Common myeloid progenitor, CD34-positive (primary cell): ENCODE measurements at places on chromosomes 2 and 18.

- DNase-seq, result no peak
These were observed 22.9 kb upstream of the NCKAP5 start for GRCh38 chr2:133591164-133591563.

GRCh38 chr2:197700960-197701359, 4.2 kb upstream of the MARS2 start:
- no peak for DNase-seq

DNA sequence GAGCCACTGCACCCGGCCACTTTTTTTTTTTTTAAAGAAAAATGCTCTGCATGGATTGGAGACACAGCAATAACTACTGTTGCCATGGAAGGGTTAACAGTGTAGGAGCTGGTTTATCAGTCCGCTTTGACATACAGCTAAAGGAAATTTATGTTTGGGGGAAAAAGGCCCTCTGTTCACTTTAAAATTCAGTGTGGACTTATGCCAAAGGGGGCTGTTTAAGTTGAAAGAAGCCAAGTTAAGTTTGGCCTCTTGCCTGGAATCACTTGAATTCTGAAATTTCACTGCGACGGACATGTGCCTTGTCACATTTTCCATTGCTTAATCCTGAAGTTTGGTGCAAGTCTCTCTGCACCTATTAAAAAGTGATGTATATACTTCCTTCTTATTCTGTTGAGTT, 3.1 kb downstream of the KCNE4 start:
- DNase-seq, result no peak

- no peak for DNase-seq
These were observed 104.0 kb downstream of the HIBCH start for GRCh38 chr2:190215620-190216019.

DNA sequence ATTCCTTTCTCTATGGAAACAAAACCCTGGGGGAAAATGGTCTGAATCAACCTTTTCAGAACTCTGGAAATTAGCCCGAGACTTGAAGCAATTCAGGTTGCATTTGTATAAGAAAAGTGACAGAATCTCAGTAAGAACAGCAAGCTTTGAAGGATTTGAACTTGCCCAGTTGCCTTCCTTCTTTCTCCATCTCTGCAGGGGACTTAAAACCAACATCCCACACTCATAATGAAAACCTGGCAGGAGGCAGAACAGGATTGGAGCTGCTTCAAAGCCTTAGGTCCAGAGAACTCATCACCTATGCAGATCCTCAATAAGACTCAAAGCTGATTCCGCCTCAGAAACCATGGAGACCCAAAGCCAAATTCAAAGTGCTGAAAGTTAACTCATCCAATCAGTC, 790.5 kb upstream of the ID2 start:
- no peak for DNase-seq

- DNase-seq, result peak; percentile 9
These were observed 405.0 kb downstream of the XIRP2 start for GRCh38 chr2:167293172-167293781.

GRCh38 chr2:71876542-71877451, 270.9 kb downstream of the CYP26B1 start:
- no peak for DNase-seq

DNA sequence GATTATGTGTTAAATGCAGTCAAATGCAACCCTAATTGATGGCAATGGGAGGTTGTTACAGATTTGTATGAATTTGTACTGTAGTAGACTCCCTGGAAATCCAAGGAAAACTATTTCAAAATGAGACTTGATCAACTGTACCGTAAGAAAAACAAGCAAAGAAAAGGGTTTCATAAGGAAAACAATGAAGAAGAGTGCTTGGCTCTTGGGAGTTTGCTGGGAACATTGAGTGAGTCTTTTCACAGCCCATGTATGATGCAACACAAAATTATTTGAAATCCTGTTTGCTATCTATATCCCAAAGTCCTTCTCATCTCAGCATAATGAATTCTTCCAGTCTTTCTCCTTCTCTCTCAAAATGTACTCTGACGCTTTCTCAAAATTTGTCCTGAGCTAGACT, 67.0 kb upstream of the OSR1 start:
- DNase-seq, result no peak

- no peak for DNase-seq
These were observed 134.0 kb downstream of the GALNT14 start for GRCh38 chr2:31004257-31004656.

GRCh38 chr2:30450025-30450424, 3.0 kb downstream of the LCLAT1 start:
- no peak for DNase-seq

DNA sequence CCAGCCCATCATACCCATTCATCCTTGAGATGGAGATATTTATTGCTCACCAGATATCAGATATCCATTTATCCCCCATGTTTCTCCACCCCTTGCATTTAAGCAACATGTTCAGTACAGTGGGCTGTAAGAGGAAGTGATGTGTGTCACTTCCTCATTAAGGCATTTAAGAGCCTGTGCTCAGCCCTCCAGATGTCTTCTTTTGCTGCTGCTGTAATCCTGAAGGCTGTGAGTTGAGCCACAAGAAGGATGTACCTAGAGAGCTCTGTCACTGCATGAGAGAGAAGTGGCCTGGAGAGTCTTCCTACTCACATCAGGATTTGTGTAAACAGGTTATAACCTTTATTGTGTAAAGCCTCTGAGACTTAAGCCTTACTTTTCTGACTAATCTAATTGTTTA, 151.8 kb upstream of the UNC80 start:
- peak; percentile 65 for DNase-seq

DNA sequence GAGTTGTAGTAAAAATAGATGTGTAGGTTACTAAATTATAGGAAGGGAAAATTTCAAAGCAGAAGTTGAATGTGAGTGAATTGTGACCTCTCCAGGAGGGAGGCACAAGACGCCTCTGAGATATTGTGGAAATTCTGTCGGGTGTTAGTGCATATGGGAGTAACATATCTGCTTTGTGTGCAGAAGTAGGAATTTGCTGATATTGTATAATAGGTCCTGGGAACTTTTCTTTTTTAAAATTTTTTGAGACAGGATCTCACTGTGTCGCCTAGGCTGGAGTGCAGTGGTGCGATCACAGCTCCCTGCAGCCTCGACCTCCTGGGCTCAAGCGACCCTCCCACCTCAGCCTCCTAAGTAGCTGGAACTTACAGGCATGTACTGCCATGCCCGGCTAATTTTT, 34.7 kb downstream of the UBXN4 start:
- DNase-seq, result no peak

DNA sequence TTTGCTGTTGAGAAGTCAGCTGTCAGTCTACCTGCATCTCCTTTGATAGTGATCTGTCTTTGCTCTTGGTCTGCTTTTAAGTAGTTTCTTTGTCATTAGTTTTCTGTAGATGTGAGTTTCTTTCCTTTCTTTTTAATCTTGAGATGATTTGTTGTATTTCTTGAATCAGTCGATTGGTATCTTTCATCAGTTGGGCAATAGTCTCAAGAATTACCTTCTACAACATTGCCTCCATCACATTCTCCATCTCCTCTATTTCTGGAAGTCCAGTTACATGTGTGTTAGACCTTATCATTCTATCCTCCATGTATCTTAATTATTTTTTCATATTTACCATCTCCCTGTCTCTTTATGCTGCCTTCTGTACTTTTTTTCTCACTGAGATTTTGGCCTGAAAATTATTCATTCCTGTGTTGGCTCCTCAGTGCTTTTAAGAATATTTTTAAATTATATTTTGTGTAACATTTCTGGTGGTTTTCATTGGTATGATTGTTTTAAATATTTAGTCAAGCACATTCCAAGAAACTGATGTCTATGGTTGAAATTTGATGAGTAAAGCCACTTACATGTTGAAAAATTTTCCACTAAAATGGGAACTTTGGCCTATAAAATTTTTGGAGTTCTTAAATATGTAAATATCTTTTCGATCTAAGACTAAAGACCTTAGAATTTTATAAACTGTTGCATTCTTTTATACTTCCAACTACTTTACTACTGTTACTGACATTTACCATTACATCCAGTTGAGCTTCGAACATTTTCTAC, 239.5 kb upstream of the MGAT5 start:
- no peak for DNase-seq

DNA sequence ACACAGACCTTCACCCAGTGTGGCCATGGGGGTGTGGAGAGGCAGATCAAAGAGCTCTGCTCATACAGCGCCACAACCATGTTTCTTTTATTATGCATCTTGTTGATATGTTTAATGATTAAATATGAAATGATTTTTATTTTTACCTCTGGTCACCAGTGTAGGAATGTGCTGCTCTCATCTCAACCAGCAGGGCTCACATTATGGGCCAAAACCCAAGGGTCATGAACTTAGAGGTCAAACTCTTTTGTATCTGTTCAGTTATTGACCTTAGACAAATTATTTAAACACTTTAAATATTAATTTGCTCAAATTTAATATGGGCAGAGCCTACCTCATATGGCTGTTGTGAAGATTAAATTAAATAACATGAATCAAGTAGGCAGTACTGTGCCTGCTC, 386.2 kb downstream of the ALK start:
- DNase-seq, result no peak

DNA sequence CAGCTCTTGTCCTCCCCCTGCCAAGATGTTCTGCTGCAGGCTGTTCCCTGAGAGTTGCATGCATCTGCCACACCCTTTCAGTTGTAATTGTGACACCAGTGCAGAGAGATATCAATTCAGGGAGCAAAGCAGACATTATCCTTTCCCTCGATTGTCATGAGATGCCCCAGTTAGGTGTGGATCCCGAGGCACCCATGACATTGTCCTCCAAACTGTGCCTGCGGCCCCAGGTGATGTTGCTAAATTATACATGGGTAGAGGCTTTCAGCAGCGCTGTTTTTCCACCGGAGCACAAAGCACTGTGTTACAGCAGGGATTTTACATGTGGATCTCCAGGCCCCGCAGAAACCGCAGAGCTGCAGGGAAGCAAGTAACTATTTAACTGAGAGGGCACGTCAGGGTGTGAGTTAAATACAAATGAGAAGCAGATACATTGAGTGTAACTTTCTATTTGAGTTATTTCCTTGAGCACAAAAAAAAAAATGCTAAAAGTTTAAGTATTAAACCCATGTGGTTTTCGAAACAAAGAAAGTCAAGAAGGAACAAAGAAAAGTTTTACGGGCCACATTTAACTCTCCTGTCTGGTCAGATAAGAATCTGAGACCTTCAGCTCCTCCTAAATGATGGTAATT, 90.3 kb upstream of the BCL2L11 start:
- no peak for DNase-seq
